ENCODE measurements at places on chromosomes 1 and 21. TPM values are rescaled to one million over a fixed set of nuclear protein-coding genes. Genes with fewer than 3 reads are reported as not detected.

DNA sequence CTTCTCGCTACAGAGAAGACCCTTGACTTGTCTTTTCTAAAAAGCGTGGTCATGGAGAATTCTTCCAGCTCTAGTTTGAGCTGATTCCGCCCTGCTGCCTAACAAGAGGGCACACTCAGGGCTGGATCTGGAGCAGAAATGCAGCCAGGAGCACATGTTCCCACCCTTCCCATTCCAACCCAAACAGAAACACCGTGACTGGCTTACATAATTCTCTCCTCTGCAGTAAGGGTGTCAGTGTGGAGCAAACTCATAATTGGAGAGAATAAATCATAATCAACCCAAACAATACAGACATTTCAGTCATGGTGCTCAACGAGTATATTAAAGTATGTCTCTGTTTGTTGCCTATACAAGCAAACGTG lies 34.5 kb downstream of the CTNNBIP1 start:
- DNase-seq = no peak
- no peak overlapping the region for H3K4me3 ChIP-seq
- H3K27ac ChIP-seq = no peak overlapping the region
- peaks cover 18% of the 10 kb centered on the region for H3K36me3 ChIP-seq
- peaks cover 66% of the 10 kb centered on the region for H3K4me1 ChIP-seq

DNA sequence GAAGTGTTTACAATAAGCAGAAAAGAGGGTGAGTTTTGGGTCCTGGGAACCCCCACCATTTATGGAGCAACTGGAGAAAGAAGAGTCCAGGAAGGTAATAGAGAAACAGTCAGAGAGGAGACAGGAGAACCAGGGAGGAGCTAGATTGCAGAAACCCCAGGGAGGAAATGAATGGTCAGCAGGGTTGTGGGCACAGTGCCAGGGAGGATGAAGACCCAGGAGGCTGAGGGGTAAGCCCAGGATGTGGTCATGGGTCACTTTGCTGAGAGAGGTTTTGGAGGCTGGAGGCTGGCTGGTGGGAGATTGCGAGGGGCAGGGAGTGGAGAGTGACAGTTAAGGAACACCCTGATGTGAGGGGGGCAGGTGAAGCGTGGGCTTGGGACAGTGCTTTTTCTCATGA lies 169.9 kb upstream of the CSF3R start:
- no peaks in the 10 kb centered on the region for H3K4me1 ChIP-seq
- no peak for DNase-seq
- no peaks in the 10 kb centered on the region for H3K36me3 ChIP-seq
- H3K27ac ChIP-seq = no peak overlapping the region
- peaks cover 13% of the 10 kb centered on the region for H3K27me3 ChIP-seq

- H3K4me1 ChIP-seq = peaks cover 11% of the 10 kb centered on the region
- no peak overlapping the region for H3K27ac ChIP-seq
- no peaks in the 10 kb centered on the region for H3K36me3 ChIP-seq
- H3K4me3 ChIP-seq = no peak overlapping the region
- H3K27me3 ChIP-seq = no peaks in the 10 kb centered on the region
Measured at GRCh38 chr1:118143121-118143520, 41.9 kb downstream of the SPAG17 start.

- no peak overlapping the region for H3K4me3 ChIP-seq
- H3K27me3 ChIP-seq = no peaks in the 10 kb centered on the region
- no peak for DNase-seq
- no peaks in the 10 kb centered on the region for H3K4me1 ChIP-seq
- H3K36me3 ChIP-seq = peaks cover 3% of the 10 kb centered on the region
Measured at GRCh38 chr1:116529199-116529631, 41.6 kb downstream of the CD58 start.

DNA sequence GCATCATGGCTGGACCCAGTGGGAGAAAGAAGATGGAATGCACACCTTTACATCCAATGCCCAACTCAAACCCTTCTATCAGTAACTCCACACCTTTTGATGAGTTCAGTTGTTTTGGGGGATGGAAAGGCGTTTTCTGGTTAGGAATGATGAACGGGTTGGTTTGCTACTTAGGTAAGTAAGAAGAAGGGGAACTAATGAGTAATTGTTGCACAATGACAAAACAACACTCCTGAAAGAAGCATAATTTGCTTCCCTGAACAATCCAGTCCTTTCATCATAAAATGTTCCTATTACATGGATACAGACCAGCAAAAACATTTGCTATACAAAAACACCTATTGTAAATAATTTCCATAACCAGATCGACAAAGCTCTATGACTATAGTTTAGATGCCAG lies 35.9 kb upstream of the NFIA start:
- DNase-seq = no peak
- H3K27ac ChIP-seq = no peak overlapping the region
- peaks cover 2% of the 10 kb centered on the region for H3K27me3 ChIP-seq
- H3K36me3 ChIP-seq = no peaks in the 10 kb centered on the region
- H3K4me1 ChIP-seq = peaks cover 18% of the 10 kb centered on the region
- H3K4me3 ChIP-seq = no peak overlapping the region

DNA sequence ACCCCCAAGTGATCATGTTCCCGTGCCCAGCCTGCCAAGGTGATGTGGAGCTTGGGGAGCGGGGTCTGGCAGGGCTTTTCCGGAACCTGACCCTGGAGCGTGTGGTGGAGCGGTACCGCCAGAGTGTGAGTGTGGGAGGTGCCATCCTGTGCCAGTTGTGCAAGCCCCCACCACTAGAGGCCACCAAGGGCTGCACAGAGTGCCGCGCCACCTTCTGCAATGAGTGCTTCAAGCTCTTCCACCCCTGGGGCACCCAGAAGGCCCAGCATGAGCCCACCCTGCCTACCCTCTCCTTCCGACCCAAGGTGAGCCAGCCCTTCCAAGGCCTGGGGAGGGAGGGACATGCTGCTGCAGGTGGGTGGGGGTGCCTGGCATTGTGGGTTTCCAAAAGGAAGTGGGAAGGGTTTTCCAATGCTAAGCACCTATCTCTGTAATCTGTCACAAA lies 2.3 kb downstream of the TRIM46 start:
- no peak overlapping the region for H3K4me3 ChIP-seq
- peaks cover 25% of the 10 kb centered on the region for H3K4me1 ChIP-seq
- H3K36me3 ChIP-seq = peaks cover 5% of the 10 kb centered on the region
- DNase-seq = peak; percentile 18

GRCh38 chr1:116910379-116911187 lies 867 bp downstream of the PTGFRN start:
- H3K4me3 ChIP-seq = peak overlapping the region; percentile 74
- H3K4me1 ChIP-seq = peaks cover 39% of the 10 kb centered on the region

DNA sequence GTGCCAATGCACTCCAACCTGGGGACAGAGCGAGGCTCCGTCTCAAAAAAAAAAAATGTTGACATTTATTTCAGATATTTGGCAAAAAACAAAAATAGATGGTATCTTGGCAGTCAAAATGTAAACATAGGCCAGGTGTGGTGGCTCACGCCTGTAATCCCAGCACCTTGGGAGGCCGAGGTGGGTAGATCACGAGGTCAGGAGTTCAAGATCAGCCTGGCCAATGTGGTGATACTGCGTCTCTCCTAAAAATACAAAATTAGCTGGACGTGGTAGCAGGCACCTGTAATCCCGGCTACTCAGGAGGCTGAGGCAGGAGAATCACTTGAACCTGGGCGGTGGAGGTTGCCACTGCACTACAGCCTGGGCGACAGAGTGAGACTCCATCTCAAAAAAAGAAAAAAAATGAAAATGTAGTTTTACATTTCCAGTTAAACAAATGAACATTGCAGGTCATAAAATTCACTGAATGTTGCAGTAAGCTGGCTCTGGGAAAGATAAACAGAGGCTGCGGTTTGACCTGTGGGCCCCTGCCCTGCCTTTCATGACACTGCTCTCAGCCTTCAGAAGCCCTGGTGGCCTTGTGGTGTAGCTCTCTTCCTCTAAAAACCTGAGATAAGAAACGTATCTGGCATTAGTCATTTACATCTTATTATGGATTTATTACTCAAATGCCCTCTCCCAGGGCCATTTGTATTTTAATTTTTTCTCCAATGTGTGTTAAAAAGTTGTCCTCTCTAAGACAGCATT lies 12.2 kb upstream of the SLC44A3 start:
- H3K4me3 ChIP-seq = no peak overlapping the region
- no peak overlapping the region for H3K27ac ChIP-seq
- no peak for DNase-seq
- H3K27me3 ChIP-seq = no peaks in the 10 kb centered on the region
- H3K4me1 ChIP-seq = peaks cover 21% of the 10 kb centered on the region

Gene CYYR1
- 7.6 TPM for total RNA-seq

Gene HORMAD1
- total RNA-seq = 0.18 TPM

Gene MPZ
- 21.9 TPM for total RNA-seq
